ENCODE measurements at places on chromosomes 6 and 20. TPM values are rescaled to one million over a fixed set of nuclear protein-coding genes. Genes with fewer than 3 reads are reported as not detected.

Gene CRNKL1
- total RNA-seq = 25.0 TPM

Gene RNGTT
- total RNA-seq = 19.9 TPM

Gene IP6K3
- not detected for total RNA-seq

Gene MYBL2
- total RNA-seq = 114 TPM

Gene C20orf202
- total RNA-seq = not detected

Gene IMPG1
- not detected for total RNA-seq

Gene TP53TG5
- not detected for total RNA-seq

Gene HCRTR2
- not detected for total RNA-seq

Gene GSTA2
- not detected for total RNA-seq

Gene NOTCH4
- total RNA-seq = 0.61 TPM

Gene TRIM10
- total RNA-seq = not detected

Gene IDH3B
- 91.4 TPM for total RNA-seq

Gene HTR1B
- not detected for total RNA-seq

Gene CD93
- 1.6 TPM for total RNA-seq

Gene KDM1B
- total RNA-seq = 10.4 TPM

Gene CTCFL
- not detected for total RNA-seq

Gene GSTA1
- not detected for total RNA-seq

Gene BTBD3
- total RNA-seq = 0.64 TPM

Gene MEP1A
- not detected for total RNA-seq

Gene TOX2
- total RNA-seq = 1.9 TPM

Gene STMND1
- not detected for total RNA-seq

Gene ADAM33
- total RNA-seq = not detected

Gene MUC21
- not detected for total RNA-seq

Gene SLC22A3
- total RNA-seq = not detected

Gene BHLHE23
- total RNA-seq = not detected

Gene SCRT2
- total RNA-seq = not detected

Gene SIRPG
- 93.8 TPM for total RNA-seq

Gene RNF39
- not detected for total RNA-seq

Gene NTSR1
- not detected for total RNA-seq

Gene EYA4
- total RNA-seq = not detected

Gene ATP6V1G2
- total RNA-seq = 3.8 TPM

Gene TBC1D32
- total RNA-seq = 12.7 TPM

Gene TAP1
- total RNA-seq = 407 TPM
